ENCODE measurements at places on chromosomes 2 and 18. TPM values are rescaled to one million over a fixed set of nuclear protein-coding genes. Genes with fewer than 3 reads are reported as not detected.

DNA sequence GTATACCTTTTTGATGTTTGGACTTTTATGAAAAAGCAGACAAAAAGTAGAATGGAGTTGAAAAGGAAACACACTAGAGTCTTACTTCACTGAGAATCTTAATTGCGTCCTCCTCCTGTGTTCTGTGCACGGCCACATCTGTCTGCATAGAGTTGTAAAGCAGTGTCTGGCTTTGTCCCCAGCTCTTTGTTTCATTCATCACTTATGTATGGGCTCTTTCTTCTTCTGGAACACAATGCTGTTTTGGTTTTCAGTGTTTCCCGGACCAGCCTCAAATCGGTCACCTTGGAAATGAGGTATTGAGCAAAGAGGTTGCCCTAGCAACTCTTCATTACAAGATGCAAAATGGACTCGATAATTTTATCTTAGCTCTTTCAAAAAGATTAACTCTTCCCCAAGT lies 104.3 kb upstream of the CNGA3 start:
- no peak overlapping the region for H3K27ac ChIP-seq
- H3K36me3 ChIP-seq: no peaks in the 10 kb centered on the region
- no peak overlapping the region for H3K4me3 ChIP-seq

The ABCG8 gene
- total RNA-seq: not detected

GRCh38 chr2:144922519-144922918 lies 402.6 kb upstream of the ZEB2 start:
- H3K36me3 ChIP-seq: peaks cover 22% of the 10 kb centered on the region
- DNase-seq: no peak
- H3K4me1 ChIP-seq: peaks cover 1% of the 10 kb centered on the region
- H3K27ac ChIP-seq: no peak overlapping the region
- no peak overlapping the region for H3K4me3 ChIP-seq

GRCh38 chr18:42644729-42645131 lies 470.8 kb downstream of the RIT2 start:
- DNase-seq: no peak
- no peak overlapping the region for H3K4me3 ChIP-seq
- H3K27ac ChIP-seq: no peak overlapping the region
- H3K27me3 ChIP-seq: no peaks in the 10 kb centered on the region

- H3K4me3 ChIP-seq: peak overlapping the region; percentile 96
- peaks cover 21% of the 10 kb centered on the region for H3K4me1 ChIP-seq
- H3K36me3 ChIP-seq: peaks cover 16% of the 10 kb centered on the region
Measured at GRCh38 chr2:24077879-24078278, 1.8 kb upstream of the SF3B6 start.

All from mesothelial cell of epicardium (in vitro differentiated cells).